ENCODE measurements at places on chromosomes 12 and 14. TPM values are rescaled to one million over a fixed set of nuclear protein-coding genes. Genes with fewer than 3 reads are reported as not detected.

DNA sequence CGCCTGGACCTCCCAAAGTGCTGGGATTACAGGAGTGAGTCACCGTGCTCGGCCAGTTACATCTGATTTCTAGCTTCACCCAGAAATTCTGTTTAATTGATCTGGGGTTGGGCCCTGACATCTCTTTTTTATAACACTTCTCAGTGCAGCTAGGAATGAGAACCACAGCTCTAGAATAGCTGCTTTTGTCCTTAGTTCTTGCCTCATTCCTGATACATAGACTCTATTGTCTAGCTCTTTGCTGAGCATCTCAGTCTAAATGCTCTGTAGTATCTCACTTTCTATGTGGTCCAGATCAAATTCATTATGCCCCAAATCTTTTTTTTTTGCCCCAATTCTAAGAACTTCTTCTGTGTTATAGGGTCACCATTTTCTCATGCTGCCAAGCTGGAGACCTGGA lies 29.9 kb upstream of the FUT8 start:
- H3K27ac ChIP-seq = no peak overlapping the region
- H3K4me3 ChIP-seq = no peak overlapping the region
- DNase-seq = no peak
- no peaks in the 10 kb centered on the region for H3K36me3 ChIP-seq

DNA sequence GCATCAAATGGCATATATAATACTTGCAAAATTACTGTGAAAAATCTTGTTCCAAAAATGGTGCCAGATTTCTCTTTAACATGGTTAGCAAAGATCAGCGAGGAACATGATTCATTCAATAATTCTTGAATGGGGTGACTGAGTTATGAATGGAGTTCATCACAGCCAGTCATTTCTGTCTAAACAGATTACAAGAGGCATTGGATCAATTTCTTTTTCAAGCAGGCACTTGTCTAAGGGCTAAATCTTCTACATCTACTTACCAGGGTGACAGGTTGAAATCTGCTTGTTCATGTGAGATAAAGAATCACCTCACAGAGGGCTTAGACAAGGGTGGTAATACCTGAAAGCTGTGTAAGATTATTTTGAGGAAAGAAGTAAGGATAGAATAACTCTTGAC lies 247.7 kb downstream of the ATP23 start:
- no peaks in the 10 kb centered on the region for H3K27me3 ChIP-seq
- DNase-seq = no peak
- H3K4me1 ChIP-seq = no peaks in the 10 kb centered on the region
- no peak overlapping the region for H3K27ac ChIP-seq
- no peaks in the 10 kb centered on the region for H3K36me3 ChIP-seq

GRCh38 chr12:8549381-8549780 lies 8.7 kb upstream of the CLEC4E start:
- no peak overlapping the region for H3K27ac ChIP-seq
- H3K27me3 ChIP-seq = no peaks in the 10 kb centered on the region
- no peaks in the 10 kb centered on the region for H3K36me3 ChIP-seq

- no peak for DNase-seq
- H3K4me1 ChIP-seq = no peaks in the 10 kb centered on the region
- no peaks in the 10 kb centered on the region for H3K36me3 ChIP-seq
- no peaks in the 10 kb centered on the region for H3K27me3 ChIP-seq
Measured at GRCh38 chr12:78403681-78404080, 460.9 kb upstream of the SYT1 start.

DNA sequence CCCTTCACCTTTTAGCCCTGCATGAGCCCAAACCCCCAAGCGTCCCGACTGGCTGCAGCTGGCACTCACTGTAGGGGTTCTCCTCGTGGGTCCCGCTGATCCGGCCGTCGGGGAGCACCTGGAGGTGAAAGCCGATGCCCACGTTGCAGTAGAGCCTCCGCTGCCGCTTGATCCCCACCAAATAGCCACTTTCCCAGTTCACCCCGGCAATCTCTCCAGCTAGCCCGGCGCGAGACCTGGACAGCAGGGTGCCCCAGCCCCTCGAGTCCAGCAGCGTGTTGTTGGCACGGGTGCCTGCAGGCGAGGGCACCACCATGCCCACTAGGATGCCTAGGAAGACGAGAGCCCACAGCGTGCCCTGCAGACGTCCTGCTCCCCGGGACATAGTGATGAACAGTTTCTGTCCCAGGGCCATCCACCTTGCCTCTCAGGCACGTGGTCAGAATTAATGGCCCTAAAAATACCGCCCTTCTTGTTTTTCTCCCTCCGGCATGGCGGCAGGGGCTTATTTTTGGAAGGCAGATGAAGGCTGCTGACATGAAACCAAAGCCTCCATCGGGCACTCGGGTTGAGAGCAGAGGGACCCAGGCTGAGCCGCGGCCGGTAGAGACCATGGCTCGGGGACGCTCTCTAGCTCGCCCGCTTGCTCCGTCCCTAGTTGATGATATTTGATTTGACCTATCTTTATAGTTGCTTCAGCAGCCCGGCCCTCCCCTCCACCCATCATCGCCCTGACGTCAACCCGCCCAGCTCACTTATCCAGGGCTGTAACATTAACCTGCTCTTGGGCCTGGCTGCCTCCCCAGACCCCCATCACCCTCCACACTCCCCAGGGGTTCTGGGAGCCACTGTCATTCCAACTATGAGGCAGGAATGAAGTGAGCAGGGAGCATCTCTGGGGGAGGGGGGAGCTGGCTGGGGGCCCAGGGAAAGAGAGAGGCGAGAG lies at the start of gene FGF6:
TSS of gene FGF6 (minus strand) at position 660 of the 946 bp plus-strand sequence. CDS start at position 415, 245 bp downstream.
- no peak for DNase-seq
- no peaks in the 10 kb centered on the region for H3K27me3 ChIP-seq
- no peaks in the 10 kb centered on the region for H3K4me1 ChIP-seq
- H3K27ac ChIP-seq = no peak within 1 kb of the TSS
- no peak within 1 kb of the TSS for H3K4me3 ChIP-seq
- H3K36me3 ChIP-seq = no peaks in the 10 kb centered on the region

GRCh38 chr14:104462651-104463630 lies 116.6 kb upstream of the C14orf180 start:
- no peak overlapping the region for H3K27ac ChIP-seq
- H3K4me1 ChIP-seq = peaks cover 4% of the 10 kb centered on the region
- peaks cover 11% of the 10 kb centered on the region for H3K27me3 ChIP-seq
- H3K36me3 ChIP-seq = no peaks in the 10 kb centered on the region
- DNase-seq = no peak

DNA sequence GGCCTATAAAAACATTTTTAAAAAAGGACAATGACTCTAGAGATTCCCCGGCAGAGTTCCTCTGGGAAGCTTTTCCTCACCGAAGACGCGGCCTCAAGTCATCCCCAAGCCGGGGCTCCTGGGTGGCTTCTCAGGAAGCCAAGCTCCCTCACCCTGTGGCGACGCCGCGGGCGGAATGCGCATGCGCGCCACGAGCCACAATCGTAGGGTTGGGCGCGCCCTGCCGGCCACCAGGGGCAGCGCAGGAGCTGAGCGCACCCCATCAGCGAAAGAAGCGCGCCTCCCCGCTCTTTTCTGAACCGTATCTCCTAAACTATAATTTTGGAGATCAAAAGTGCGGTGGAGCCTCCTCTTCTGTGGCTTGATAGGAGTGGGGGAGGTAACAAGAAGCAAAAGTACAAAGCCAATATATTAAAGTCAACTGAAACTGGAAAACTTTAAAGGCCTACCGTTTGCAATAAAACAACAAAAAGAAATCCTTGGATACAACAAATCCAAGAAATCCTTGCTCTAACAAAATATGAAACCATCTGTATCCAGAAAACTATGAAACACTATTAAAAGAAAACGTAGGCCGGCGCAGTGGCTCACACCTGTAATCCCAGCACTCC lies 17.4 kb upstream of the CHFR start:
- H3K4me1 ChIP-seq = no peaks in the 10 kb centered on the region
- H3K36me3 ChIP-seq = no peaks in the 10 kb centered on the region
- H3K4me3 ChIP-seq = no peak overlapping the region
- peak; percentile 90 for DNase-seq
- H3K27ac ChIP-seq = no peak overlapping the region

DNA sequence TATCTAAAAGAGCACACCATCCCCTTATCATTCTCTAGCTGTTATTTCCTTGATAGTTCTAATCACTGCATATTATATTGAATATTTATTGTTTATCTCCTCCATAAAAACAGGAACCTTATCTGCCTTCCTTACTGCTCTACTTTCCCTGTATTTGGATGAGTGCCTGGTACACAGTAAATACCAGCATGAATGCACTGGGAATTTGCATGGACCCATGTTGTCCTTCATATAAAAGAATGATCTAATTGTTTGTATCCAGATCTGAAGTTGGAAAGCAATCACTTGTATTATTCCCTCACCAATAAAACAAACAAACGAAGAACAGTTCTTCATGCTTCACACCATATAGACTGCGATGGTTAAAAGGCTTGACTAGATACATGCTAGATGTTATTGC lies 15.3 kb upstream of the CNOT2 start:
- H3K27ac ChIP-seq = no peak overlapping the region
- H3K27me3 ChIP-seq = no peaks in the 10 kb centered on the region
- no peak for DNase-seq
- H3K4me1 ChIP-seq = no peaks in the 10 kb centered on the region

- H3K4me1 ChIP-seq = no peaks in the 10 kb centered on the region
- no peak overlapping the region for H3K4me3 ChIP-seq
- peaks cover 49% of the 10 kb centered on the region for H3K36me3 ChIP-seq
- H3K27me3 ChIP-seq = no peaks in the 10 kb centered on the region
- no peak for DNase-seq
- no peak overlapping the region for H3K27ac ChIP-seq
Measured at GRCh38 chr14:102333795-102334705, 14.5 kb downstream of the ZNF839 start.

GRCh38 chr12:124829708-124830304 lies 33.9 kb downstream of the SCARB1 start:
- no peak overlapping the region for H3K4me3 ChIP-seq
- DNase-seq = no peak
- no peak overlapping the region for H3K27ac ChIP-seq

GRCh38 chr12:87274594-87275245 lies 754.5 kb downstream of the C12orf50 start:
- H3K4me1 ChIP-seq = no peaks in the 10 kb centered on the region
- no peak overlapping the region for H3K27ac ChIP-seq

DNA sequence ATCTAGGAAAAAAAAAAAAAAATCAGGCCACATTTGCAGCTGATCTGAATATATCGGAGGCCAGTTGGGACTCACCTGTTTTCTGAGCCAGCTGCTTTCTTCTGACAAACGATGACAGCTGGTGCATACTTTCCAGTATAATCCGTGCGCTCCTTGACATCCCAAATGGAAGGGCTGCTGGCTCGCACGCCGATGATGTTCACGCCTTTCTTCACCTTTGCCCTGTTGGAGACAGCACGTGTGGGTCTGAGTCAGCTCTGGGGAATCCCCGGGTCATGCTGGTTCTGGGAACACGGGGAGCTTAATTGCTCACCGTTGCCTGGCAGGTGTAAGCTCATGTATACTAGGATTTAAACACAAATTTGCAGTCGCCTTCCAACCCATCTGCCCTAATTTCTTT lies 372.8 kb downstream of the TMEM132D start:
- no peak overlapping the region for H3K4me3 ChIP-seq
- H3K36me3 ChIP-seq = no peaks in the 10 kb centered on the region
- no peaks in the 10 kb centered on the region for H3K4me1 ChIP-seq
- DNase-seq = no peak
- H3K27ac ChIP-seq = no peak overlapping the region

- H3K27me3 ChIP-seq = no peaks in the 10 kb centered on the region
- no peak overlapping the region for H3K27ac ChIP-seq
- H3K4me3 ChIP-seq = no peak overlapping the region
Measured at GRCh38 chr14:81767266-81767995, 233.8 kb upstream of the SEL1L start.

- no peak overlapping the region for H3K27ac ChIP-seq
- no peaks in the 10 kb centered on the region for H3K4me1 ChIP-seq
- no peak overlapping the region for H3K4me3 ChIP-seq
- no peaks in the 10 kb centered on the region for H3K36me3 ChIP-seq
- no peak for DNase-seq
- H3K27me3 ChIP-seq = no peaks in the 10 kb centered on the region
Measured at GRCh38 chr12:94753036-94753679, 102.8 kb upstream of the TMCC3 start.

- no peak for DNase-seq
- H3K27me3 ChIP-seq = no peaks in the 10 kb centered on the region
- no peaks in the 10 kb centered on the region for H3K36me3 ChIP-seq
- H3K27ac ChIP-seq = no peak overlapping the region
Measured at GRCh38 chr12:64781280-64782190, 22.3 kb upstream of the GNS start.

DNA sequence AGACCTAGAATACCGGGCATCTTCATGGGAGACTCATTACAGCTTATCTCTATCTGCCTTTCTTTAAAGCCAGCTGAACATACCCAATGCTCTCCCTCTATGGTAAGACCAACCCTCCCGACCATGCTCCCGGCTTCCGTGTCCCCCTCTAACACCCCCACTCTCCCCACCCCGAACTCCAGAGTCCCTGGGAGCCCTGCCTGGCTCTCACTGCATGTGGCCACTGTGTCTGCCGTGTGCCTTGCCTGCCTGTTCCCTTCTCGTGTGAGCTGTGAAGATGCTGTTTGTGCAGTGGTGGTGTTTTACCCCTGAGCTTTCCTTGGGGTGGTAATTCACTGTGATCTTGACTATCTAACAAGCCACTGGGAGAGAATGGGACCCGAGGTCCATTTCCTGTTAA lies 146.4 kb upstream of the FKBP4 start:
- no peak for DNase-seq
- no peaks in the 10 kb centered on the region for H3K27me3 ChIP-seq
- no peaks in the 10 kb centered on the region for H3K4me1 ChIP-seq
- H3K36me3 ChIP-seq = peaks cover 31% of the 10 kb centered on the region
- no peak overlapping the region for H3K27ac ChIP-seq

DNA sequence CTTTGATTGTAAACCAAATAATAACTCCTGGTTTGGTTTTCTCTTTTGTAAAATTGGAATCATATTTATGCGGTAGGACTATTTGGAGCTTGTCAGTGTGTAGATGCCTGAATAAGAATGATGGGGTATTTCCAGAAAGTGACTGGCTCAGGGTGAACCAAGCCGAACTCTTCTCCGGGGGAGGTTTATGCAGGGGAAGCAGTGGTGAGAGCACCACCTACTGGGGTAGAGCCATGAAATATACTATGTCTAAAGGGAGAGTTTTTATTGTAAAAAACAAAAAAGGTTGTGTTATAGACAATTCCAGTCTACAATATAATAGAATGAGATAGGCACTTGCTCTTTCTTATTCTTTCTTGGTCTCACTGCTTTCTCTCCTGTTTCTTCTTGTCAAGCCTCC lies 222.9 kb upstream of the SLC16A7 start:
- DNase-seq = no peak
- H3K36me3 ChIP-seq = no peaks in the 10 kb centered on the region
- H3K4me3 ChIP-seq = no peak overlapping the region
- H3K27ac ChIP-seq = no peak overlapping the region
- H3K4me1 ChIP-seq = no peaks in the 10 kb centered on the region
- H3K27me3 ChIP-seq = no peaks in the 10 kb centered on the region

SYNDIG1L gene
- not detected for total RNA-seq

LHX5 gene
- total RNA-seq = not detected

HOXC6 gene
- total RNA-seq = 7.6 TPM

CELA1 gene
- not detected for total RNA-seq

PZP gene
- not detected for total RNA-seq

ZNF10 gene
- 3.8 TPM for total RNA-seq

MYH7 gene
- total RNA-seq = not detected

SLC15A4 gene
- 39.3 TPM for total RNA-seq

DCTN2 gene
- 116 TPM for total RNA-seq

ATP6V1D gene
- total RNA-seq = 27.6 TPM

GLS2 gene
- not detected for total RNA-seq

Data from ascending aorta (tissue), 2 donors.